ENCODE measurements at places on chromosomes 4 and X.

DNA sequence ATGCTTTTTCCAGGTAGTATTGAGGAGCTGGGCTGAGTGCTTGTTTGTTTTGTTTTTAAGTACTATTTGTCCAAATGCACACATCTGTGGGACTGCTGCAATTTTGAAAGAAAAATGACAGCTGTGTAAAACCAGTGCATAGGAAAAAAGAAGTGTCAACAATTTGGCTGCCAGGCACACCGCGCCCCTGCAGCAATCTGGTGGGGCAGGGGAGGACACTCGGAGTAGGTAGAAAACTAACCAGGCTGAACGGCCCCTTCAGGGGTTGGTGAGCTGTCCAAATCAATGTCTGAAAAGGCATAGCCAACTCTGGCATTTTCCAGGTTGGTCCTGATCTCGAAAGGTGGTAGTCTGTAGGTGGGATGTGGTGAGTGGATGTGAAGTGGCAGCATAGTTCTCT is 1.1 kb downstream of the LDOC1 start:
- DNase-seq, result no peak

- no peak for DNase-seq
Measured at GRCh38 chrX:747176-747575, 116.6 kb downstream of the SHOX start.

- DNase-seq, result no peak
Measured at GRCh38 chr4:30028826-30029225, 691.3 kb upstream of the PCDH7 start.

GRCh38 chr4:121950680-121951520 is 960 bp downstream of the TRPC3 start:
- no peak for DNase-seq
